ENCODE measurements at places on chromosomes 11 and 22.

DNA sequence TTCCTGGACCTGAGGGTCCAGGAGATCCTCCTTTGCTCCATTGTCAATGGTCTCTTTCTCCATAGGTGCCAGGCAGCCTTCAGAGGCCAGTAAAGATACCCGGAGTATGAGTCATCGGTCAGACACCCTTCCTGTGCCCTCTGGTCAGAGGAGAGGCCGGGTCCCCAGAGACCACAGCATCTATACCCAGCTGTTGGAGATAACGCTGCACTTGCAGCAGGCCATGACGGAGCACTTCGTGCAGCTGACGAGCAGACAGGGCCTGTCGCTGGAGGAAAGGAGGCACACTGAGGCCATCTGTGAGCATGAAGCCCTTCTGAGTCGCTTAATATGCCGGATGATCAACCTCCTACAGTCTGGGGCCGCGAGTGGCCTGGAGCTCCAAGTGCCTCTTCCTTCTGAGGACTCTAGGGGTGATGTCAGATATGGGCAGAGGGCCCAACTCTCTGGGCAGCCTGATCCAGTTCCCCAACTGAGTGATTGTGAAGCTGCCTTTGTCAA lies at the start of gene ACCSL:
ACCSL (plus strand) TSS at position 51 of the 501 bp plus-strand sequence; CDS start at position 107, 56 bp downstream.
- ATAC-seq, result no peak

DNA sequence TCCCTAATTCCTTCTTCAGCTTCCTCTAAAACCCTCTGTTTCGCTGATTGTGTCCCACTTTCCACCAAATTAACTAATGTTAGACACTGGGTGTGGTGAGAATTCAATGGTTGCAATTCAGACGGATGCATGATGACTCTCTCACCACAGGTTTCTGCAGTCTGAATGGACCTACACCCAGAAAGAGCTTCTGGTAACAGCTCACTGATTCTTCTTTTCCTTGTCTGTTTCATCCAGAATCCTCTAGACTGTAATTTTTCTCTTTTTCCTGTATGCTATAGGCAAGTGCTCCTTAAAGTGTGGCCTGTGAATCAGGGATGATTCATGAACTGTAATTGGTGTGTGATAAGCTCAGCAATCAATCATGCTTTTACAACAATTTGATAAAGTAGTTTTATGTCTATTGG lies 18.1 kb downstream of the MMP10 start:
- no peak for ATAC-seq

- no peak for ATAC-seq
These were observed 255.2 kb upstream of the POU2AF2 start for GRCh38 chr11:110990311-110990710.

GRCh38 chr11:69166218-69167115 lies 10.7 kb downstream of the SMIM38 start:
- peak; percentile 98 for ATAC-seq

DNA sequence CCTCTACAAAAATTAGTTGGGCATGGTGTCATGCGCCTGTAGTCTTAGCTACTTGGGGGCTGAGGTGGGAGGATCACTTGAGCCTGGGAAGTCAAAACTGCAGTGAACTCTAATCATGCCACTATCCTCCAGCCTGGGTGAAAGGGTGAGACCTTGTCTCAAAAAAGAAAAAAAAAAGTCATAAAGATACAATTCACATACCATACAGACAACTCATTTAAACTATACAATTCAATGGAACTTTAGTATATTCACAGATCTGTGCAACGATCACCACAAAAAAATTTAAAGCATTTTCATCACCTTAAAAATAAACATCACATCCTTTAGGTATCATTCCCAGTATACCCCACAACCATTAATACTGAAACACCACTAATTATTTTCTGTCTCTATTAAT lies 201.2 kb downstream of the PGR start:
- no peak for ATAC-seq

DNA sequence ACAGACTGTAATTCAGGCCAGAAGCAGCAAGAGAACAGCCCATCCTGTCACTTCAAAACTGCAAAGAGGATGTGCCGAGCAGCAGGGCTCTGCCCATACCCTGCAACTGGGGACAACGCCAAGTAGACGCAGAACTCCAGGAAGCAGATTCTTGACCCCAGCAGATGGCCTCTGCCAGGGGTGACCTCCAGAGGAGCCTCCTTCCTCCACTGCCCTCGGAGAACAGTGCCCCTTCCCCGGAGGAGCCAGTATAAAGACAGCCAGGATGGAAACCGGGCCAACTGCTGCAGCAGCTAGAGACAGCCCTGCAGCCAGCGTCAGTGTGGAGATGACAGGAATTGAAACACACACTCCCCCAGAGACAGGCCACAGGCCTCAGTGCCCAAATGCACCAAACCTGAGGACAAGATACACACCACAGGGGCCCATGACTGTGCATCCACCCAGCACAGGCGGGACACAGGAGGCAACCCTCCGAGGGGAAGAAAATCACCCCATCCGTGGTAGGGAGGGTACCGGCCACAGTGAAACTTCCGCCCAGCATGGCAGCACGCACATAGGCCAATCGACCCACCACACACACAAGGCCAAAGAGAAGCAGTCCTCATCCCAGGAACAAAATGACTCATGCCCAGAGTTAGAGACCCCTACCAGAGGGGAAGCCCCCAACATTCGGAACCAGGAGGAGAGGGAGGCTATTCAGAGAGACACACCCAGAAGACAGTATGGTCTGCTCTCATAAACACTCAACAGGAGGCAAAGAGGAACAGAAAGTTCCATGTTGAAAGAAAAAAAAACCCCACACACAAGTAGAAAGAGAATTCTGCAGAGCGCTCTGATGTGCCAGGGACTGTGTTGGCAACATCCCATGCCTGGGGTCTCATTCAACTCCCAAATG lies 5.6 kb downstream of the AHNAK start:
- peak; percentile 21 for ATAC-seq
